ENCODE measurements at places on chromosomes 1 and 21.

GRCh38 chr1:151282883-151283725, 1.0 kb downstream of the ZNF687 start:
- no peak for DNase-seq

DNA sequence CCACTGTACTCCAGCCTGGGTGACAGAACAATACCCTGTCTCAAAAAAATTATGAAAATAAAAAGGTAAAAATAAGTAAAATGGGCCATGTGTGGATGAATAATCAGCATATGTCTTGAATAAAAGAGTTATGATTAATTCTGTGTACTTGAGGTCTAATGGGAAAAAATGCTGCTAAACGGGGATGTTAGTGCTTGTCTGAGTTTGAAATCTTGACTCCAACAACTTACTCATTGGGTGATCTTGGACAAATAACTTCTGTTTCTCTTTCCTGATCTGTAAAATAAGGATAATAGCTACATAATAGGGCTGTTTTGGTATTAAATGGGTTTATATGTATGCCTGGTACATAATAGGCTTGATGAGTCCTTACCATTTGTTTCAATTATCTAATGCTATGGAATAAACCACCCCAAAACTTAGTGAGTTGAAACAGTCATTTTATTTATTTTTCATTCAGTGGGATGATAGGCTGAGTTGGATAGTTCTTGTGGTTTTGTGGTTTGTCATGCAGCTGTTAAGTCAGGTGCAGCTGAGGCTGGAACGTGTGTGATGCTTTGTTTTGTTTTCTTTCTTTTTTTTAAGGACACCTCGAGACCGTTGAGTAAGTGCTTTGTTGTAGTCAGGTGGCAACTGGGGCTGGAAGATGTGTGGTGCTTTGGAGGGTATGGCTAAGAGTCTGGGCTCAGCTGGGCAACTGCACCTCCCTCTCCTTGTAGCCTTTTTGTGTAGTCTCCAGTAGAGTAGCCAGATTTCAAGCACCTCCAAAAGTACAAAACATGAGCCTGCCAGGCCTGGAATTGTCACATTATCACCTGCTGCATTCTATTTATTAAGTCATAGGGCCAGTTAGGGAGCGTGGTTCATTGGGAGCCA, 4.9 kb downstream of the MDM4 start:
- no peak for DNase-seq

DNA sequence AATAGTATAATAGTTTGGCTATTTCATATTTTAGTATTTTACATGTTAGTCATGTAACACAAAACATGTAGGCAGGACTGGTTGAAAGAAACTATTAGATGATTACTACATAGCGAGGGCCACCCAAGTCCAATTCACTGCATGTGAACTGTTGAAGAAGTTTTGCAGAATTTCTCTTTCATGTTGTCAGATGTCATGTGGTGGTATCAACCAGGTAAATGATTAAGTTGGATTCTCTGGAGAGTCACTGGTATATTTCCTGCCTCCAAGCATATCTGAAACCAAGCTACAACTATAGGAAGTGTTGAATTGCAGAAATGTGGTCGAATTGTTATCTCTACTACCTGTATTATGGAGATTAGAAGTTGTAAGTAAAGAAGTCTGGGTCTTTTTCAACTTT, 137.8 kb upstream of the DPYD start:
- no peak for DNase-seq

DNA sequence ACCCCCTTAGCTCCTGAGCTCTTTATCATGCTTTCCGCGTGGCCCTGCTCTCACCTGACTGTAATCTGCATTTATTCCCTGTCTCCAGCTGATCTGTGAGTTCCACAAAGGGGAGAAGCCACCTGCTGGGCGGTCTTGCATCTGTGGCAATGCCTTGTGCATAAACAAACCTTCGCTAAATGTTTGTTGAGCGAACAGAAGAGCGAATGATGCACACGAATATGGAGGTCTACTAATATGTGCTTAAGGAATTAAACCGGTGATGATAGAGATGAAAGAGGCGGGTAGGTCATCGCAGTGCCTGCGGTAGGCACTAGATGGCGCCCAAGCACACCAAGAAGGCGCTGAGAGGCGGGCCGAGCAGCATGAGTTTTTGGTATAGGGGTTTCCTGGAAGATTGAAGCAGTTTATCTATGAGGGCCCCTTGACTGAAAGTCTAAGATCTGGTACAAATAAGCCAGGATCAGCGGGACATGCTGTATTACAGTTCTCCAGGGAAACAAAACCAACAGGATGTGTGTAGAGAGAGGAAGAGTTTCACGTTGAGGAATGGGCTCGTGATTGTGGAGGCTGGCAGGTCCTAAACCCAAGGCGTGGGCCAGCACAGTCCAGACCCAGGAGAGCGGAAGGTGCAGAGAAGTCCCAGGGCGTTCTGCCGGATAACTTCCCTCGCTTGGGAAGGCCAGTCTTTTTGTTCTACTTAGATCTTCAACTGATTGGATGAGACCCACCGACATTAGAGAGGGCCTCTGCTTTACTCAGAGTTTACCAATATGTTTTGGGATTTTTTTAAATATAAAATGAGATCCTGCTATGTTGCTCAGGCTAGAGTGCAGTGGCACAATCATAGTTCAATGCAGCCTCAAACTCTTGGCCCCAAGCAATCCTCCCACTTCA, 34.7 kb downstream of the TOMM20 start:
- DNase-seq = peak; percentile 78
